ENCODE measurements at places on chromosomes 2 and 18.

- DNase-seq = no peak
These were observed 44.3 kb upstream of the EHBP1 start for GRCh38 chr2:62661263-62661635.

GRCh38 chr2:27596627-27597026 is 13.8 kb downstream of the ZNF512 start:
- no peak for DNase-seq

DNA sequence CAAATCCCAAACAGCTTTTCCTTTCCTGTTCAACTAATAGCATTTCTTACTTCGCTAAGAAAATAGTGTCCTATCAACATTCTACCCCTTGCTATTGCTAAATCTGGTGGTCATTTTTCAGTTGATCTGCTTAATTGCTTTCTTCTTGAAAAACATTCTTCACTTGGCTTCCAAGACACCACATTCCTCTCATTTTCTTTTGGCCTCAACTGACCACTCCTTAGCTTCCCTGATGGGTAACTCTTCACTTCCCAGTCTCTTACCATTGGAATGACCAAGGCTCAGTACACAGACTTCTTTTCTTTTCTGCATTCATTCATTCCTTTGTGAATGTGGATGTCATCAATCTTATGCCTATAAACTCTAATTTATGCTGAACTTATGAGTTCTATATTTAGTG is 230.8 kb upstream of the CDH2 start:
- DNase-seq = no peak

- no peak for DNase-seq
These were observed 62.9 kb upstream of the TFPI start for GRCh38 chr2:187617120-187617519.

- DNase-seq = no peak
These were observed 27.5 kb downstream of the MYOM1 start for GRCh38 chr18:3192286-3192685.

- DNase-seq = no peak
These were observed 3.8 kb downstream of the PROM2 start for GRCh38 chr2:95278051-95278471.

GRCh38 chr2:236782938-236783337 is 213.3 kb downstream of the ACKR3 start:
- no peak for DNase-seq

- peak; percentile 56 for DNase-seq
These were observed 6.5 kb upstream of the WNT6 start for GRCh38 chr2:218852911-218853667.

DNA sequence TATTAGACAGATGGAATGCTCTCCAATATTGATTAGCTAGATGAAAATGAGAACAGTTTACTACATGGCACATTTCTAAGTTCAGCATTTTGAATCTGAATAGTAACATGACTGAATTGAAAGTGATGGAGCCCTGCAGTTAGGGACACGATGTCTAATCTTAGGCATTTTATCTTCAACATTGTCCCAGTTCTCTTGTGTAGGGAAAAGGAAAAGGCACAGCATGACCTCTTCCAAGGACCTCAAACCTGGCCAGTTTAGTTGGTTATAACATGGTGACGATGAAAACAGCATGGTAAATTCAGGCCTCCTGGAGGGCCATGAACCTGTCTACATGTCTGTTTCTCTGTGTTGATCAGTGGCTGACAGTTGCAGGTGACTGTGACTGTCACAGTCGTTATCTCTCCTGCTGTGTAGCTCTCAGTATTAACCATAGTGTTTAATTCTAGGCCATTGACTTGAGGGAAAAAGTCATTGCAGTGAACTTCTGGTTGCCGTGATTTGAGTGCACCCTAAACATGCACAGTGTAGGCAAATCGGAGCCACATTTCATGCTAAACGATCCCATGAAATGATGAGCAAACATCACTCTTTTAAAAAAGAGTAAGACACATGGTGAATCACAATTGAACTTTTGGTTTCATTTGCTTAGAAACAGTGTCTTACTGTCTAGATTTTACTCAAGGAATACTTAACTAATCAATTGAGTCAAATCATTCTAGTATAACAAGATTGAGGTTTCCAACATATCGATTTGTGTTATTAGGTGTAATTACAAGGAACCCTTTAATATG is 129.7 kb downstream of the PHLPP1 start:
- DNase-seq = no peak

DNA sequence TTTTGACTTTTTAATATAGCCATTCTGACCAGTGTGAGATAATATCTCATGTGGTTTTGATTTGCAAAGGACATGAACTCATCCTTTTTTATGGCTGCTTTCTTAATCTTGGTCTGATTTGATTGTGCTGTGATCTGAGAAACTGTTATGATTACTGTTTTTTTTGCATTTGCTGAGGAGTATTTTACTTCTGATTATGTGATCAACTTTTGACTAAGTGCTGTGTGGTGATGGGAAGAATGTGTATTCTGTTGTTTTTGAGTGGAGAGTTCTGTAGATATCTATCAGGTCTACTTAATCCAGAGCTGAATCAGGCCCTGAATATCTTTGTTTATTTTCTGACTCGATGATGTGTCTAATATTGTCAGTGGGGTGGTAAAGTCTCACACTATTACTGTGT is 16.8 kb downstream of the SP140L start:
- DNase-seq = no peak

DNA sequence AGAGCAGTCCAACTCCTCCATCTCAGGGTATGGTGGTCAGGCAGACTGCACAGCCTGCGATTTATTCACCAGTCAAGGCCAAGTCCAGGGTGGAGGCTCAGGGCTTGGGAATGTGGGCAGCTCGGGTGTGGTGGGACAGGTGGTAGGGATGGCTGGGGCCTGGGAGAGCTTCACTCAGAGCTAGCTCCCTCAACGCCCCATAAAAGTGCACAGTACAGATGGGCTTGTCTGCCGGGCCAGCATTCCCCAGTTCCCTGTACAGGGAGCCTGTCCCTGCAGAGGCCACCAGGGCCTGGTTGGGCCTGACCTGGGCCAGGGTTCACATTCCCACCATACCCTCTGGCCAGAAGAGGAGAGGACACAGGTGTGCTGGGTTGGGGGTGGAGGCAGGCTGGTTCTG is 49.2 kb upstream of the OTOS start:
- no peak for DNase-seq

GRCh38 chr18:76823587-76824011 is 1.2 kb downstream of the ZNF236 start:
- DNase-seq = no peak

DNA sequence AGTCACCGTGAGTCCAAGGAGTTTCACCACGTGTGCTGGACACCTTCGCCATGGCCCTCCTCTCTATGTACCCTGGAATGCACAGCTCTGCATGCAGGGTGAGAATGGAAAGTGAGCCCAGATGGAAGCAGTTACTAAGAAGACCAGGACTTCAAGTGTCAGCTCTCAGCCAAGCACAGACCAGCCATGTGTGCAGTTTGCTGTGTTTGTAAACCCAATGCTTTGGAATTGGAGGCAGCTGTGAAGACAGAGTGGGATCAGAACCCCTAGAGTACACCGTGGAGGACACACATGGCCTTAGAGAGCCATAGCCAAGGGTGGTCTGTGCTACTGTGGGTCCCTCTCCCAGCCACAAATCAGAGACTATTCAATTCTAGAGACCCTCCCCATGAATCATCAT is 655.5 kb upstream of the ID2 start:
- DNase-seq = no peak
